DMS79 treated with DMSO at 0.1 percent for 48 hours (cell line): ENCODE measurements at places on chromosomes 5 and 9.

- DNase-seq: no peak
Observed at GRCh38 chr5:120655828-120656435, 191.8 kb downstream of the PRR16 start.

- DNase-seq: peak; percentile 44
Observed at GRCh38 chr9:136323371-136323789, 4.0 kb upstream of the GPSM1 start.

- no peak for DNase-seq
Observed at GRCh38 chr5:131393498-131393968, 129.7 kb downstream of the CDC42SE2 start.

DNA sequence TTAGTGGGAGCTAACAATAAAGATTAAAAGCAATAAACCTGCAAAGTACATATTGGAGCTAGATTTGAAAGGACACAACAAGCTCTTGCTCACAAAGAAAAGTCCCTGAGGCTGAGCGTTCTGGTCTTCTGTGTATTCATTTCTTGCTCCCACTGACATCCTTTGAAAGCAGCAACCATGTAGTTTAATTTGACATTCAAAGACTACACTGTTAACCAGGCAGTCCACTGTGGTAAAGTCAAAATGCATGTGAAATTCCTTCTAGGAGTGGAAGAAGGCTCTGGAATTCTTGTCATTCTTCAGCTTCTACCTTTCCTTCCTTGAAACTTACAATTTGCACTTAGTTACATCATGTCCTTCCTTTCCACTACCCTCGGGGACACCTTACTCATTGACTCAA, 480.7 kb downstream of the CSNK1G3 start:
- DNase-seq: no peak

DNA sequence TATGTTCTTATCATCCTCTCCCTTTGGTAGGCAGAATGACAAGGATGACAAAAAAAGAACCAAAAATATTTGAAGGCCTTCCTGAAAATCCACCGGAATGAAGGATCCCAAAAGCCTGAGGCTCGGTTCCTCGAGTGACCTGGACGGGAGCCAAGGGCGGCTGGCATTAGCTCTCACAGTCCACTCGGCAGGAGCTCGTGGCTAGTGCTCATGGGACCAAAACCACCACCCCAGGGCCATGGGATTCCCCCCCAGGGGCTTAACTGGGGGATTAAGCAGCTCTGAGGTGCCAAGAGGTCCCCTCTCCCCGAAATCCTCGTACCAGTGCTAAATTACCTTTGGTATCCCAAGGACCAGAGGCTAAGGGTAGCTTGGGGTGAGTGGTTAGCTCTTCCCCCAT, 586 bp upstream of the PDZD2 start:
- DNase-seq: no peak

GRCh38 chr5:107153283-107153682, 517.5 kb downstream of the EFNA5 start:
- DNase-seq: no peak

DNA sequence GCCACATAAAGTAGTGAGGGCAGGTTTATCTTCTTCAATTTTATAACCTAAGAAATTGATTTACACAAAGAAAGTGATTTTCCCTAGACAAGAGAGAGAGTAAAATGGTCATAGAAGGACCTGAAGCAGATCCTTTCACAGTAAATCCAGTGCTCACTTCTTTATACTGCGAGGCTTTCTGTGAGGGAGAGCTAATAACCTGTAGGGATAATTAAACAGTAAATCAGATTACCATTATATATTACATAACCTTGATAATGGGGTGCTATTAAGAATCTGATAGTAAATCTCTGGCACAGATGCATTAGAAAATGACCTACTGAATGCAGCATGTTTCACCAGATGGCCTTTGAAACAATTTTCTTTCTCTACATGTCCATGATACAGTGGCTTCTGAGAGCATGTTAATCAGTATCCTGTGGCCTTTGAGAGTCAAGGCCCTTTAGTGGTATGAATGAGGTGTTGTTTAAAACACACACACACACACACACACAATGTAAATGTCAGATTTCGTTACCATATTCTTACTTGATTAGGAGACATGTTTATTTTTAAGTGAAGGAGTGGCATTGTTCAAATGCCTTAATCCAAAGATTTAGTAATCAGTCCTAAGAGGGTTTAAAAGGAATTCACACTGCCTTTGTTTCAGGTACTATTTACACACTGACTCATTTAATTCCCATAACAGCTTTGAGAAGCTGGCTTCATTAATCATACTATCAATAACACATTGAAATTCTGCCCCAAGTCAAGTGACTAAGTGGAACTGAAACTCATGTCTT, 124.7 kb downstream of the ALDH1A1 start:
- DNase-seq: no peak

- no peak for DNase-seq
Observed at GRCh38 chr5:124764585-124764984, 18.1 kb upstream of the ZNF608 start.

GRCh38 chr5:88787856-88788255, 95.1 kb downstream of the MEF2C start:
- no peak for DNase-seq

DNA sequence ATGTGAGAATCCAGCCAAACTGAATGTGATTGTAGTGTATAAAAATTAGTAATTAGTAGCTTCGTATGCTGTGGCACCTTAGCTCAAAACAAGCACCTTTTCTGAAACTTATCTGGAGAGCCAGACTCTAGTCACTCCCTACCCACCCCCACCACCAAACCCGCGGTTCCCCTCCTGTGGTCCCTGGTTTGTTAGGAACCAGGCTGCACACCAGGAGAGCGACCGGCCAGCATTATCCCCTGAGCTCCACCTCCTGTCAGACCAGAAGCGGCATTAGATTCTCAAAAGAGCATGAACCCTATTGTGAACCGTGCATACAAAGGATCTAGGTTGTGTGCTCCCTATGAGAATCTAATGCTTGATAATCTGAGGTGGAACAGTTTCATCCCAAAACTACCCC, 498.6 kb downstream of the CHSY3 start:
- no peak for DNase-seq

- peak; percentile 8 for DNase-seq
Observed at GRCh38 chr9:93304574-93305496, 120.9 kb downstream of the WNK2 start.

DNA sequence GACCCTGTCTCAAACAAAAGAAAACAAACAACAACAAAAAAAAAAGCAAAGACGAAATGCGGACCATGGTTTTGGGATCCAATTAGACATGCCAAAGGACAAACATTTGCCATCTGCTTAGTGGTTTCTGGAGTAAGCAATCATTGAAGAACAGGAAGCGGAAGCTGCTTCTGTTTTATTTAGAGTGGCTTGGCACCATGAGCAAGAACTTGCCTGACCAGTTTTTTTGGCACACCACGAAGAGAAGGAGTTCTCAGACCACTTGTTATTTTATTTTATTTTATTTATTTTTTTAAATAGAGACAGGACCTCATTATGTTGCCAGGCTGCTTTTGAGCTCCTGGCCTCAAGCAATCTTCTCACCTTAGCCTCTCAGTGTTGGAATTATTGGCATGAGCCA, 17.0 kb downstream of the BTF3 start:
- DNase-seq: peak; percentile 92

DNA sequence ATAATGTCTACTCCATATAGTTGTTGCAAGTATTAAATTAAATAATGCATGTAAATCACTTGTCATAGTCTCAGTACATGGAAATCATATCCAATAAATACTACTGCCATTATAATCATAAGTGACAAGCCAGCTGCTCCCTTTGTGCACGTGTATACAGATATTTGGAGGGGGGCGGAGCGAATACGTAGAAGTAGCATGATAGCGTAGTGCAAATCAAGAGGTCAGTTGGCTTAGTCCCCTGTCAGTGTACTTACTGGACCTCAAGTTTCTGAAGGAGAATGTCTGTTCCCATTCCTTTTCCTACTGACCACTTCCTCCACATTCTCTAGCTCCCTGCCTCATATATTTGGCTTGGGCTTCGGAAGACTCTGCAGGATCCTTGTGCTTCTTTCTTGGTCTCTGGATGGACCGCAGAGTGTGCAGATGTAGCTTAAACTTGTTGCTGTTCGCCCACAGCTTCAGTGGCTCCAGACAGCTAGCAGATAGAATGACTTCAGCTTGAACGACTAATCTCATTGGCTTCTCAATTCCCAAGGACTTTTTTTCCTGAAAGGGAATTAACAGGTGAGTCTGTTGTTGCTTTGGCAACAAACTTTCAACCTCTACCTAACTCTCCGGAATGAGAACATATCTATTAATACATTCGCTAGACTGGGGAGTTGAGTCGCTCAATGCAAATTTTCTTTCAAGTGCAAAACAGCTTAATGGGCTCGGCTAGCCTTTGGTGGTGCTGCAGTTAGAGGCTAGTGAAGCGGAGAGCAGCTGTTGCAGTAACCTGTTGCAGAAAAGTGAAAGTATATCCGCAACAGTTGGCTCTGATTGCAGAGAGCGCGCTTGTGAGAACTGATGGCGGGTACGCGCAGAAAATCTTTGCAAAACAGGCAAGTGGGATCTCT, at the start of gene PCDHB1:
PCDHB1 (plus strand) TSS at position 753 of the 899 bp plus-strand sequence; CDS start at position 850, 97 bp downstream.
- DNase-seq: no peak

GRCh38 chr9:119802621-119803020, 433.4 kb upstream of the BRINP1 start:
- DNase-seq: no peak

- no peak for DNase-seq
Observed at GRCh38 chr9:77864211-77864889, 167.3 kb downstream of the GNAQ start.

GRCh38 chr5:31754358-31754704, 115.4 kb downstream of the PDZD2 start:
- no peak for DNase-seq

DNA sequence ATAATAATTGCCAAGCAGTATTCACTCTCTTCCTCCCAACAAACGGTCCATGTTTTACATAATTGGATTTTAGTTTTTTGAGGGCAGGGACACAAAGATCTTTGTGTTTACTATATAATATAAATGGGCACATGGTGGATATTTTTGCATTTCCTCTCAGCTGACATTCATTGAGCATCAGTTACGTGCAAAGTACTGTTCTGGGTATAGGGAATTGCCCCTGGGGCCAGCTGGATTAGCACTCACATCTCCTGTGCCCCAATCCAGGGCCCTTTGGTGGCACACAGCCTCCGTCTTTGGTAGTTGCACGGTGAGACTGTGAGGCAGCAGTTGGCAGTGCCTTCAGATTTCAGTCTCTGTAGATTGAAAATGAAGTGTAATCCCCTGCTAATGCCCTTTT, 1.6 kb downstream of the TDRD7 start:
- no peak for DNase-seq

DNA sequence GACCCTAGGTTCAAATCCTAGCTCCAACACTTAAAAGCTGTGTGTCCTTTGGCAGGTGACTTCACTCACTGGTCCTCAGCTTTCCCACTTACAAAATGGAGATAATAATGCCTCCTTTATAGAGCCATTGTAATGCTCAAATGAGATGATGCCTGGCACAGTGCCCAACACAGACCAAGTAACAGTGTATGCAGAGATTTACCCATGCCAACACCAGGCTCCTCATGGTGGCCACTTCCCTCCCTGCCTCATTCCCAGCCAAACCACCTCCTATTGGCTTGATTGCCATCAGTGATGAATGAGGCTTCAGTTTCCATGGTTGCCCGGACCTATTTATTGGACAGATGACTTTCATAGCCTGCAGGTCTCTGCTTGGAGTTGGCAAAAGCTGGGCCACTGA, 469.4 kb downstream of the CDK5RAP2 start:
- DNase-seq: no peak

DNA sequence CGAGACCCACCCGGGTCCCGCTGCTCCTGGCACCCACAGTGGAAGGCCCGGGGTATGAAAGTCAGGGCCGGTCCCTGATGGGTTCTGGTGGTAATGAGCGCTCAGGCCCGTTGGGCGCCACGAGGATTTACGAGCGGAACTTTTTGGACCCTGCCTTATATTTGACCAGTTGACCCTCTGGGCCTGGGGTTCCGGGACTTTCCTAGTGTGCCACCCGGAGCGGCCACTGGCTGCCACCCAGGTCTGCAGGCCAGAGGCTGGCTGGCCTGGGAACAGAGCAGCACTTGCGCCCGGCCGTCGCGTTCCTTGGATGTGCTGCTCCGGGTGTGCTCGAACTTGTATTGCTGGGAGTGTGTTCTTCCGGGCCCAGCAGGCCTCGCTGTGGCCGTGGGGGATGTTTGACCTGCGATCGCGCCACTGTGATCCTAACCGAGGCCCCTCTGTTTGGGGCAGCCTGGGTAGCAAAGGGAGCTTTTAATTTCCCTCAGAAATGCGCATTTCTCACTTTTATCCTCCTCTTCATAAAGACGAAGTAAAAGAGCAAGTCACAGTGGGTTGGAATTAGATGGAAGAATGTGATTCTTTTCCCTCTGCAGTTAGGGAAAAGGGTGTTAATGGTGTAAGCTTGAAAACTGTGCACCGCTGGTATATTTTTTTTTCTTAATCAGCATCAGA, 1.2 kb downstream of the F2RL1 start:
- no peak for DNase-seq

DNA sequence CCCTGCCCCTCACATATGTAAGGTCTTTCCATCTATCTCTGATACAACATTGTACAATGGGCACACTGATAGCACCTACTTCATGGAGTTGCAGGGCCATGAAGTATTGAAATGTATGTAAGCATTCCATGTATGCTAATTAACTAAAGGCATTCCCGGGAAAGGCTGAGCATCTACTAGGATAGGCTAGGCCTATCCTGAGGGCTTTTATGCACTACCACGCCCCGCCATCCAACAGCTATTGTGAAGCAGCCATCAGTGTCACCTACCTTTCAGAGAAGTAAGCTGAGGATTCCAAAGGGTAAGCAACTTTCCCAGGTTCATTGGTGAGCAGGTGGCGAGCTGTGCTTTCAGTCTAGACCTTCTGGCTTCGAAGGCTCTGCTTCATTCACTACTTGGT, 47.6 kb downstream of the NSG2 start:
- DNase-seq: no peak

DNA sequence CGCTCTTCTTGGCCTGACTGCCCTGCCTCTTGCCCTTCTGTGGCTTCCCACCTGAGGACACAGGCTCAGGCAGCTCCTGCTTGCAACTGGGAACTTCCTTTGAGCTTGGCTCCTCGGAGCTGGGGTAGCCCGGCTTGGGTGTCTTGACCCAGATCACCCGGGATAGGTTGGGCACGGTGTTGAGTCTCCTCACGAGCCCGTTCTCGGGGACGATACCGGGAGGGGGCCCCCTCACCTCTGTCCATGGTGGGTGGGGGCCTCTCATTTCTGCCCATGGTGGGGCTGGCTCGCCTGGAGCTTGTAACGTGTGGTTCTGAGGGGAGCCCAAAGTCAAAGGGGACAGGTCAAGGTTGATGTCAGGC, 7.8 kb upstream of the DDX41 start:
- DNase-seq: no peak

- peak; percentile 18 for DNase-seq
Observed at GRCh38 chr9:129487658-129488483, 133.0 kb downstream of the C9orf50 start.

DNA sequence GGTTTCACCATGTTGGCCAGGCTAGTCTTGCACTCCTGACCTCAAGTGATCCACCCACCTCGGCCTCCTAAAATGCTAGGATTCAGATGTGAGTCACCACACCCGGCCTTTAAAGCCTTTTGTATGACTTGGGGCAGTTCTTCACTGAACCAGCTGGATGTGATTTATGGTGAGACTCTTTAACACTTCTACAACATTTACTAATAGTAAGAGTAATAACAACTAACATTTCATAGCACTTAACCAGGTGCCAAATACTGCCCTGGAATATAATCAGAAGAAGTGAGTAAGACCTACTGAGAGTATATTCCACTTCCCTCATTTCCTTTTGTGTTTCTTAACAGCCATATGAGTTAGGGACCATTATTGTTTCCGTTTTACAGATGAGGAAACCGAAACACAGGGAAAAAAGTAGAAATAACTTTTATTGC, 10.0 kb downstream of the ZSWIM6 start:
- no peak for DNase-seq
